CD4-positive, alpha-beta T cell treated with Interleukin-17A for 1 hour (primary cell): ENCODE measurements at places on chromosomes 11 and 22.

DNA sequence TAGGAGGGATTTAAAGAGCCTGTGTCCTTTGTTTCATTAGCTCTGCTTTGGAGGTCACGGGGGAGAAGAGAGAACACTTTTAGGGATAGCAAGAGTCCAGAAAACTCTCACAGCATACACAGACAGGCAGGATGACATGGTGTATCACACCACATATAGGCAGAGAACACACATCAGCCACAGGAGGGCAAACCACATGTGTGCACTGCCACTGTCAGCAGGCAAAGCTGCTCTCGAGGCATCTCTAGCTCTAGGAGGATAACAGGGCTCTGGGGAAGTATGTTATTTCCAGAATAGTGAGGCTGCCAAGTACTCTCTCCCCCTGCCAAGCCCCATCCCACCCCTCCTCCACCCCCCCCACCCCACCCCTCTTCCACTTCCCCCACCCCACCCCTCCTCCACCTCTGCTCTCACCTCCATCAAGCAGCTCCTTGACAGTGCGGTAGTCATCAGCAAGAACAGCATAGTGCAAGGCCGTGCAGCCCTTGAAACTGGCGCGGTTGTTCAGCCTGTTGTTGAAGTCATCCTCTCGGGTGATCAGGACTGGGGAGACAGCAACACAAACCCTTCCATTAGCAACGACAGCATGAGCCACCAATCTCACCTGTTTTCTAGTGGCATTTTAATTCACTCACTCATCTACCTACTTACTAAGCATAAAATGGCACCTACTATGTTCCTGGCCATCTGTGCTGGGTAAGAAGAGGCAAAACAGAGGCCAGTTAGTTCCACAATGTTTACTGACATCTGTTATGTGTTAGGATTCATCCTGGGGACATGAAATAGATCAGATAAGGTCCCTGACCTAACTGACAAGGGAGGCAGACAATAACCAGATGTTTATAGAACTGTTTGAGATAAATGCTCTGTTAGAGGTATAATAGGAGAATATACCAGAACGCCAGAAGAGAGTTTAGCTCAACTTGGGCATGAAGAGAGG lies 75.6 kb downstream of the CLPB start:
- no peak for DNase-seq

- DNase-seq: no peak
Measured at GRCh38 chr11:47178737-47179654, 2.3 kb upstream of the ARFGAP2 start.

DNA sequence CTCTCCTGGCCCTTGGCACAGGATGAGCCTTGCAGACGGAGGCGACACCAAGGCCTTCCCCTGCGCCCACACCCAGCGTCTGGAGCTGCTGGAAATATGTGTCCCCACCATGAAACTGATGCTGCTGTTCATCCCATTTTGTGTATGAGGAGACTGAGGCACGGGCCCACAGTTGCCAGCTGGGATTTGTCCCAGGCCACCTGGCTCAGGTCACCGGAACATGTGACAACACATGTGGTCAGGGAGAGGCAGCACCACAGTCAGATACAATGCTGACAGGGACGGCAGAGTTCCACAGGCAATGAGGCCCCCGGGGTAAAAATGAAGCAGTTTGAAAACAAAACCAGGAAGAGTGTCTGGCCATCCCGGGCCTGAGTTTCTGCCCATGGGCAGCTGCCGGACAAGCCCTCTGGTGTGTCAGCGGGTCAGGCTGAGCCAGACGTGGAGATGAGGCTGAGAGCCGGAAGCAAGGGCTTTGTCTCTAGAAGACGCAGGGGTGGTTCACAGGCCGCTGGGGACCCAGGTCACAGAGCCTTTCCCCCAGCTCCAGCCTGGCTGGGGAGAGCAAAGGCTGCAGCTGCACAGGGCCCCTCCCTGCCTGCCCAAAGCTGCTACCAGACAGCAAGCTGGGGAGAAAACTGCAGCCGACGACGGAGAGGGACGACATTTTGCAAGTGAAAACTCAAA lies 80.7 kb downstream of the CDKN1C start:
- no peak for DNase-seq

DNA sequence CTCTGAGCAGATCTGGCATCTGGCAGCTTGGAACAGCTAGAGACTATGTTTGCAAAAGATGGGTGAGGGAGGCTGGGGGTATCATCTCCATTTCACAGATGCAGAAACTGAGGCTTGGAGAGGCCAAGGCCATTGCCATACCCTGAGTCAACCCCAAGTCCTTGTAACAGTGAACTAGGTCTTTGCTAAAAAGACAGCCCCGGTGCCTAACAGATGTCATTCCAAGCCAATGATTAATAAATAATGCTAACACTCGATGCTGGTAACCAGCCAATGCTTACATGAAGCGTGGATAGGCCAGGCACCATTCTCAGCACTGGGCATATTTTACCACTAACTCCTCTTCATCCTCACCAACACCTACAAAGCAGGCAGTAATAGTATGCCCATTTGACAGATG lies 164.0 kb downstream of the MN1 start:
- DNase-seq: no peak

GRCh38 chr11:112554586-112554985 lies 293.9 kb upstream of the PLET1 start:
- DNase-seq: no peak
